ENCODE measurements at places on chromosomes 4 and X. TPM values are rescaled to one million over a fixed set of nuclear protein-coding genes. Genes with fewer than 3 reads are reported as not detected.

GRCh38 chrX:126376465-126376864 lies 176.1 kb downstream of the DCAF12L1 start:
- no peaks in the 10 kb centered on the region for H3K27me3 ChIP-seq
- H3K4me3 ChIP-seq: no peak overlapping the region
- H3K4me1 ChIP-seq: no peaks in the 10 kb centered on the region
- no peak for DNase-seq
- no peaks in the 10 kb centered on the region for H3K36me3 ChIP-seq
- H3K27ac ChIP-seq: no peak overlapping the region

DNA sequence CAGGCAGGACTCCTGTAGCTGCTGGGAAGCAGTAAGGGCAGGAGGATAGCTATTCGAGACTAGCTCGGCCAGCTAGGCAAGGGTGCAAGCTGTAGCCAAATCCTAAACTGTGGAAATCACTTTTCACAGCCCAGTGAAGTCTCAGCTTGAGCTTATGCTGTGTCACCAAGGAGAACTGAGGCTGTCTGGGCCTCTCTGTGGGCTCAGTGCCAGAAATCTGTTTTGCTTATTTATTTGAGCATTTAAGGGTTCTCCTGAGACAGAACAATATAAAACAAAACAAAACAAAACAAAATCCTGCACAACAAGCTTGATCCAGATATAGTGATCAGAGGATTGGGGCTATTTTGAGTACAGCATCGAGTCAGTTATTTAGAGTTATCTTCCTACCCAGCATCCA lies 97.5 kb downstream of the FANCB start:
- no peak overlapping the region for H3K27ac ChIP-seq
- no peaks in the 10 kb centered on the region for H3K36me3 ChIP-seq
- no peaks in the 10 kb centered on the region for H3K27me3 ChIP-seq
- DNase-seq: no peak
- peaks cover 4% of the 10 kb centered on the region for H3K4me1 ChIP-seq

Gene POLN
- total RNA-seq: 3.6 TPM

DNA sequence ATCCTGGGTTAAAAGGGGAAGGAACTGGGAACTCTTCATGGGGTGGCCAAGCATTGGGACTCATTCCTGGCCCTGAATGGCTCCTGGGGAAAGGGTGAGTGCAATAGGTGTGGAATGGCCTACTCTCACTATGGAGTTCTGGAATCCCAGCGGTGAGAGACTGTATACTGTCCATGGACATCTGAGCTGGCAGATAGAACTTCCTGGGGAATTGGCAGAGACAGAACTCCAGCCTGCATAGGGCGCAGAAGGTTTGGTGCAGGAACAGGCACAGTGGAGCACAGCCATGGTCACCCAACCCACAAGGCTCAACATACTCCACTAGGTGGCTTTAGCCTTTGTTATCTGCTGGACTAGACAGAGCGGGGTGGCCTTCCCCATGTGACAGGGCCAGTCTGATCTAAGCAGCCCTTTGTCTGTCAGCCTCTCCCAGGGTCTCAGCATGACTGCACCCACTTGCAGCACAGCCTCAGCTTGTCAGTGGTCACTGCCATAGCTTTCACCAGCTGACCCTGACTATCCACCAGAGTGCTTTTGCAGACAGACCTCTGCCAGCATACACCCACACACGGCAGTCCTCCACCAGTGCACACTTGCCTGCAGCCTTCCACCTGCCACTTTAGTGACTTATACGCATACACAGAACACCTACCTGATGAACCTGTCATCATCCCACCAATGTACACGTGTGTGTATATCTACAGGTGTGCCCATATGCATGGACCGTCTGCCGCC lies 48.4 kb downstream of the TECRL start:
- no peak overlapping the region for H3K4me3 ChIP-seq
- DNase-seq: no peak
- H3K36me3 ChIP-seq: no peaks in the 10 kb centered on the region

Gene CYBB
- not detected for total RNA-seq

GRCh38 chr4:40206426-40206825 lies 9.6 kb downstream of the RHOH start:
- H3K27me3 ChIP-seq: no peaks in the 10 kb centered on the region
- H3K27ac ChIP-seq: no peak overlapping the region

DNA sequence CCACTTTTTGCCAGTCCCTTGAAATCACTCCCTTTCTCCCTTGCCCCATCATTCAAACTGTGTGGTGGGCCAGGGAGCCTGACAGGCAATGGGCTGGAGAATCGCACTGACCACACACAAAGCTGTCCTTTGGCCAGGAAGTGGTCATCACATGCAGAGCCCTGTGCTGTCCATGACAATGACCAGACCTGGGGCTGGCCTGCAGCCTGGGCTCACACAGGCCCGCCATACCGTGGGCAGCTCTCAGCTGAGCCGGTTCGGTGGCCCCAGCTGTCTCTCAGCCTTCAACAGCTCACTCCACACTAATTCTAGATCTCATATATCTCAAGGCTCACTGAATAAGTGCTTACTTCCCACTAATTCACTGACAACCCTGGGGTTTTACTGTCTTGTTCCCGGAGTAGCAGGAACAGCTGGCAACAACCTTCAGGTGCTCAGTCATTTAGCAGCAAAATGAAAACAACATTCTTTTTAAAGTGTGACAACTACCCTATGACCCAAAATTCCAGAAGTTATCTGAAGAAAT lies 48.0 kb downstream of the USP46 start:
- H3K27me3 ChIP-seq: no peaks in the 10 kb centered on the region
- H3K4me1 ChIP-seq: peaks cover 5% of the 10 kb centered on the region
- peaks cover 3% of the 10 kb centered on the region for H3K36me3 ChIP-seq
- no peak for DNase-seq
- no peak overlapping the region for H3K4me3 ChIP-seq
- no peak overlapping the region for H3K27ac ChIP-seq

GRCh38 chrX:132033166-132033565 lies 10.1 kb downstream of the STK26 start:
- H3K36me3 ChIP-seq: no peaks in the 10 kb centered on the region
- H3K4me3 ChIP-seq: no peak overlapping the region
- no peak for DNase-seq
- no peak overlapping the region for H3K27ac ChIP-seq
- no peaks in the 10 kb centered on the region for H3K4me1 ChIP-seq

DNA sequence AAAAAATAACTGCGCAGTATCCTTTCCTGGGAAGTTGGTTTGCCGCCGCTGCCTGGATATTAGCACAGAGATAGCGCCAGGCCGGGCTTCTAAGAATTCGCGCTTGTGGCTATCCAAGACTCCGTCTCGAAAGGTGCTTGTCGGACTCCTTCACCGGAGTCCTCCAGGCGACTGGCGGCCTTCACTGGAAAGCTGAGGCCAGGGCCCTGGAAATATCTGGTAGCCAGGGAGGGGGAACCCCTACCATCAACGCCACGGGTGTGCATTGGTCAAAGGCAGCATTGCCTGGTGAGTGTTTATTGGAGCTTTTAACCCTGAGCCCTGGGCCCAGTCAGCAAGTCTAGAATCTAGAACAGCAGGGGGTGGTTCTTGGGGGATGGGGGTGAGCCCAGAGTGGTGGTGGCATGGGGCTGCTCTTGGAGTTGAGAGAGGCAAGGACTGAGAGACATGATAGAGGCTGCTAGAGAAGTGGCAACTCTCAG lies 577 bp upstream of the PIM2 start:
- H3K27me3 ChIP-seq: no peaks in the 10 kb centered on the region
- H3K27ac ChIP-seq: no peak overlapping the region
- DNase-seq: no peak
- peak overlapping the region; percentile 25 for H3K4me3 ChIP-seq
- peaks cover 2% of the 10 kb centered on the region for H3K36me3 ChIP-seq

Gene HTN3
- total RNA-seq: not detected

DNA sequence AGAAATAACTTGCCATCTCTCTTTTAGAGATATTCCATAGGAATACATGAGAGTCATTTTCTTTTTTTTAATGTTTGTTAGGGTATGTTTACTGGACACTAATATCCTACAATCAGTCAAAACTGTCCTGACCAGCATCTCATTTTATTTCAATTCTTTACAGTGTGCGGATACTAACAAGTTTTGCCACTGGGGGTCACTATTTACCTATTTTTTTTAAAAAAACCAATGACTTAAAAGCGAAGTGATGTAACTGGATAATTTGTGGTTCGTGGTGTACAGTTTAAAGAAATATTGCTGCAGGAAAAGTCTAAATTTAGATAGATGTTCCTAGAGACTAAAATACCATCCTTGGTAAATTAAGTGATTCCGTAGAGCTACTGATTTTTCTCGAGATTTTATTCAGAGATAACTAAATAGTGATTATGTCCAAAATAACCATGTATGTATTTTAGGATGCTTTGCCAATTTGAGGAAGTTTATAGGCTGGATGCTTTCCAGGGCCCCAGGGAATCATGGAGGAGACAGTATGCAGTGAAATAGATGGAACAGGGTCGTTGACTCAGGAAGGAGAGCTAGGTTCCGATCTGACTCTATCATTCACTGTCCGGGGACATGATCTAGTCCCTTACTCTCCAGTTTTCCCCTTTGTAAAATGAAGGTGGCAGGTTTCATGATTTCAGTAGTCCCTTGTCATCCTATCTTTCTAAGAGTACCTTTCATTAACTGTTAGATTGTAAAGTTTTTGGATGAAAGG lies 34.0 kb upstream of the GNPDA2 start:
- no peaks in the 10 kb centered on the region for H3K4me1 ChIP-seq
- peaks cover 2% of the 10 kb centered on the region for H3K27me3 ChIP-seq
- no peak overlapping the region for H3K4me3 ChIP-seq
- peak; percentile 7 for DNase-seq
- H3K27ac ChIP-seq: no peak overlapping the region
- H3K36me3 ChIP-seq: no peaks in the 10 kb centered on the region

GRCh38 chr4:79650794-79651431 lies 242.9 kb upstream of the GK2 start:
- peaks cover 24% of the 10 kb centered on the region for H3K4me1 ChIP-seq
- no peak overlapping the region for H3K4me3 ChIP-seq
- H3K27me3 ChIP-seq: no peaks in the 10 kb centered on the region
